ENCODE measurements at places on chromosomes 5 and 9.
A peak's percentile ranks its signal among the peaks of the same experiment; 100 is the strongest.

DNA sequence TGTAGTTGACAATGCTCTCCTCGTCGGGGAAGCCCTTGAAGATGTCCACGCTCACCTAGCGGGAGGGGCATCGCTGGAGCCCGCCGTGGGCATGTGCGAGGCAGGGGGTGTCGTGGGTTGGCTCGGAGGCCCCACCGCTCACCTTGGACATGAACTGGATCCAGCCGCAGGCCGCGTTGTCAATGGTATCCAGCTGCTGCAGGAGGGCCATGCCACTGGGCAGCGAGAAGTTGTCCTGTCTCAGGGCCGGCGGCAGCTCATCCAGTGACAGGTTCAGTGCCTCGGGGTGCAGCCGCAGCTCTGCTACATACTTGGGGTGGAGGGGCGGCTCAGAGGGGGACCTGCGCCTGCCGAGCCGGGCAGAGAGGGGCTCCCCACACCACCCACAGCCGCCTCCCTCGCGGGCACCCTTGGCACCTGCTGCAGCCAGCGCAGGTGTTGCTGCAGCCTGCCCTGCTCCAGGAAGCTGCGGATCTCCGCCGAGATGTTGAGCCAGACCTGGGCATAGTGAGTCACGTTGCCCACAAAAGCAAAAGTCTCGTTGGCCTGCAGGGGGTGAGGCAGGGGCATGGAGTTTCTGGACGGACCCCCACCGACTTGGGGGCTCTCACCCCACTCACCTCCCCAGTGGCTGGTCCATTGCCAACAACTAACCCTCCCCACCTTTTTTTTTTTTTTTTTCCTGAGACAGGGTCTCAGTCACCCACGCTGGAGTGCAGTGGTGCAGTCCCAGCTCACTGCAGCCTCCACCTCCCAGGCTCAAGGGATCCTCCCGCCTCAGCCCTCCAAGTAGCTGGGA is 9.1 kb downstream of the ABCA2 start:
- DNase-seq: no peak

GRCh38 chr9:77212801-77213200 is 35.5 kb downstream of the VPS13A start:
- no peak for DNase-seq

DNA sequence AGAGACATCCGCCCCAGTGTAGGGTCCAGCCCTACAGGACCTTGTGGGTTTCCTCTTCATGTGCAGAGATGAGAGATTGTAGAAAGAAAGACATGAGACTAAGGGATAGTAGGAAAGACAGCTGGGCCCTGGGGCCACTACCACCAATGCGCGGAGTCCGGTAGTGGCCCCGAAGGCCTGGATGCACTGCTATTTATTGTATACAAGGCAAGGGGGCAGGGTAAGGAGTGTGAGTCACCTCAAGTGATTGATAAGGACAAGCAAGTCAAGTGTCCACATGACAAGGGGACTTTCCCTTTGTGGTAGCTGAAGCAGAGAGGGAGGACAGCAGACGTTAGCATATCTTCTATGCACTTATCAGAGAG is 6.2 kb upstream of the TMEM141 start:
- no peak for DNase-seq

DNA sequence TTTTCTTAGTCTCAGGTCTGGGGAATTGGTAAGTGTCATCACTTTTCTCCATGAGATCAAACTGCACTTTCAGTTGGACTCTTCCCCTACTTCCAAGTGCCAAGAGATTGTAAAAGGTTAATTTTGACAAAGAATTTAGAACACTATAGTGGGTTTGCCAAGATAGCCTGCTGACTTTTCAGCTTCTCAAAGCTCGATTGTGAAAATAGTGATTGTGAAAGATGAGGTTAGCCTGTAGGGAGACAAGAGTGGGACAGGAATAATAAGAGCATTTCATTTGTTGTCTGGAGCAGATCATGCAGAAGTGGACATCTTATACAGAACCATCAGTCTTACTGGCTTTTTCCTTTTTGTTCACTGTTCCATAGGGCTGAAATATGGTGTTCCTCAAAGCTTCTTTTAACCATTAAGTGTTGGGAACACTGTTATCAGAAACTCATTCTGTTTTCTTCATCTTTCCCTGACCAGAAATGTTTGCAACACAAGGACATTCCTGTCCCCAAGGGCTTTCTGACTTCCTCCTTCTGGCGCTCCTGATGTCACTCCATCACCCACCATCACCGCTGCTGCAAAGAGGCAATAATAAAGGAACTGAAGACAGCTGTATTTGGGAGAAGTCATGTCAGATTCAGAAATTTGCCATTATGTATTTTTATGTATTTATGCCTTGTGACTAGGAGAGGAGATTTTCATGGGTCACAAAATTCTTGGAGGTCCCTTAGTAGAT is 11.6 kb upstream of the SPTAN1 start:
- no peak for DNase-seq

- DNase-seq: no peak
Observed at GRCh38 chr5:80230269-80230992, 25.4 kb downstream of the SERINC5 start.

DNA sequence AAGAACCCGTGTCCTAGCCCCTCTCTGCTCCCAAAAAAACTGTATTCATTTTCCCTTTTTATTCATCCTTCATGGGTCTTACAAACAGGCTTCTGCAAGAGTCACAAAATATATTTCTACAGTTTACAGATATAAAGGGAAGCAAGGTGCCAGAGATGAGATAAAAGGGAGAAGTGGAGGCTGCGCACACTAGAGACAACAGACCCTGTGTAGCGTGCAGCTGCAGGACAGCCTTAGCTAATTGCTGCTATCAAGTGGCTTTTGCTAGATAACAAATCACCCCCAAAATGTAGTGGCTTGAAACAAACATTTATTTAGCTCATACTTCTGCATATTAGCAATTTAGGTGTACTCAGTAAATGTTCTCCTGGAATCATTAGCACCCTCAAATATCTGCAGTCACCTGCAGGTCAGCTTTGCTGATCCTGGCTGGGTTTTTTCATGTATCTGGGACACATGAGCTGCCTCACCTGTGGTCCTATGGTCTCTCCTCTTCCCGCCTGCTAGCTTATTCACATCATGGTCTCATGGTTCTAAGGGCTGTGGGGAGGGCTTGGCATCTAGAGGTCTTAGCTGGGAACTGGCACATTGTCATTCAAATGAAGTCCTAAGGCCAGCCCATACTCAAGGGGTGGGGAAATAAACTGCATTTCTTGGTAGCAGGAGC is 29.4 kb downstream of the ARHGEF37 start:
- DNase-seq: no peak

DNA sequence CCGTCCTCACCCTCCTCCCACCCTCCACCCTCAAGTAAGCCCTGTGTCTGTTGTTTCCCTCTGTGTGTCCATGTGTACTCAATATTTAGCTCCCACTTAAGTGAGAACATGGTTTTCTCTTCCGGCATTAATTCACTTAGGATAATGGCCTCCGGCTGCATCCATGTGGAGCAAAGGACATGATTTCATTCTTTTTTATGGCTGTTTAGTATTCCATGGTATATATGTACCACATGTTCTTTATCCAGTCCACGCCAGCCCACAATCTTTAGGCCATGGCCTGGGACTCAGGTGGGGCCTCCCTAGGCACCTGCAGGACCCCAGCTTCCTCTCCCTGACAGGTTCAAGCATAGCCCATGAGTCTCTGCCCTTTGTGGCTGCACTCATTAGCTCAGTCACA is 22.9 kb downstream of the UNC5A start:
- no peak for DNase-seq

- no peak for DNase-seq
Observed at GRCh38 chr5:130616161-130616560, 548.9 kb downstream of the HINT1 start.

- DNase-seq: no peak
Observed at GRCh38 chr5:156328161-156328560, 1.2 kb downstream of the SGCD start.

- DNase-seq: no peak
Observed at GRCh38 chr9:75085640-75086039, 2.3 kb downstream of the NMRK1 start.

- DNase-seq: peak; percentile 33
Observed at GRCh38 chr5:136037001-136037705, 8.4 kb downstream of the TGFBI start.

- DNase-seq: no peak
Observed at GRCh38 chr5:146165460-146165859, 17.0 kb downstream of the LARS1 start.

- DNase-seq: no peak
Observed at GRCh38 chr5:130601-131131, 38.7 kb downstream of the PLEKHG4B start.

- DNase-seq: no peak
Observed at GRCh38 chr9:115989831-115990230, 163.8 kb upstream of the PAPPA start.

DNA sequence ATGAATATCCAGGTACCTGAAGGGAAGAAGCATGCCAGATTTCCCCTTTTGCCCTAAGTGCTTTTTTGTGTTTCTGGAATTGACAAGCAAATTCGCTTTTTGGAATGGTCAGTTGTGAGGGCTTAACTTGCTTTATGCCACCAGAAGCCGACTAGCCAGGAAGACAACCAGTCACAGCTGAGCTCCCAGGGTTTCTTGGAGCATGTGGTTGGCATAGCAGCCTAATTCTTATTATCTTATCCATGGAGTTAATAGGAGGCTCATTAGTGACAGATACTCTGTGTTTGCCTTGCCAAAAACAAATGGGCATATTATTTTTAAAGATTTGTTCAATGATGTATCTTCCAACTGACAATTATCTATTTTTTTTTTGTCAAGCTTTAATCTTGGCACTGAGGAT is 500.7 kb downstream of the PTPRD start:
- DNase-seq: no peak

GRCh38 chr5:56910210-56910965 is 992 bp downstream of the SETD9 start:
- no peak for DNase-seq

DNA sequence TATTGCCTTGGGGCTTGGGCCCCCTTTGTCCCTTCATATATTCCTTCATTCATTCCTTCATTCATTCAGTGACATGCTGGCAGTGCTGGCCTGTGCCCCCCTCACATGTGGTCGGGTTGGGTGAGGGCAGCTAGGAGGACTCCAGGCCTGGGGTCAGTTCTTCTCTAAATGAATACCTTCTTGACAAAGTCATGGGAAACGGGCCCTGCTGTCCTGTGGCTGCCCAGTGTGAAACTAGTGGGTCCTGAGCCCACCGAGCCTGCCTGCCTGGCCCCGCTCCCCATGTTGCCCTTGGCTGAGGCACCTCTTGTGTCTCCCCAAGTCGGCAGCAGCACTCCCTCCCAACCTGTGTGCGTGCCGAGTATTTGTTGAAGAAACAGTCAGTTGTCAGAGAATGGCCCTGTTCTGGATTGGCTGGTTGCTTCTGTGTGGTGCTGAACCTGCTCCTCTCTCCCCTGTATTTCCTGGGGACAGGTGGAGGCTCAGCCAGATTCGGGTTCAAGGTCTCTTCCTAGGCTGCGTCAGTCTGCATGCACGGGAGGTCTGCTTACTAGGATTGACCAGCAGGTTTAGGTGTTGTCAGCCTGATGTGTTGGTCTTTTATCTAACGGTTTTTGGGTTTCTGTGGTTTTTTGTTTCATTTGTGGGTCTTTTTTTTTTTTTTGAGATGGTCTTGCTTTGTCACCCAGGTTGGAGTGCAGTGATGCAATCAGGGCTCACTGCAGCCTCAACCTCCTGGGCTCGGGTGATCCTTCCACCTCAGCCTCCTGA is 3.0 kb upstream of the CEL start:
- no peak for DNase-seq

DNA sequence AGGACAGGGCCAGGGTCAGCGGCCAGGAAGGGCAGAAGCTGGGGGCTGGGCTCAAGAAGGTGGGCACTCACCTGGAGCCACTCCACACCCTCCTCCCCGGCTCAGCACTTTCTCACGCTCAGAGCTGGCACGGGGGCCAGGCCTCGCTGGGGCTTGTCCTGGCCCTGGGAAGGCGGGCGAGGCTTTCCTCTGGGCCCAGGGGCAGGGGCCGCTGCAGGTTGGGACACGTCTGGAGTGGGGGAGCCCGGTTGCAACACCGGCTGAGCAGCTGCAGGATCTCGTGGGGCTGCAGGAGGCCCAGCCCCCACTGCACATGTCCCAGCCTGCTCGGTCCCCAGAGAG is 38.9 kb upstream of the EGFL7 start:
- no peak for DNase-seq

GRCh38 chr5:128579639-128580038 is 41.6 kb upstream of the FBN2 start:
- no peak for DNase-seq

GRCh38 chr9:113219186-113219936 is 1.7 kb downstream of the FKBP15 start:
- DNase-seq: no peak

- no peak for DNase-seq
Observed at GRCh38 chr9:75105019-75105540, 16.8 kb downstream of the OSTF1 start.

DNA sequence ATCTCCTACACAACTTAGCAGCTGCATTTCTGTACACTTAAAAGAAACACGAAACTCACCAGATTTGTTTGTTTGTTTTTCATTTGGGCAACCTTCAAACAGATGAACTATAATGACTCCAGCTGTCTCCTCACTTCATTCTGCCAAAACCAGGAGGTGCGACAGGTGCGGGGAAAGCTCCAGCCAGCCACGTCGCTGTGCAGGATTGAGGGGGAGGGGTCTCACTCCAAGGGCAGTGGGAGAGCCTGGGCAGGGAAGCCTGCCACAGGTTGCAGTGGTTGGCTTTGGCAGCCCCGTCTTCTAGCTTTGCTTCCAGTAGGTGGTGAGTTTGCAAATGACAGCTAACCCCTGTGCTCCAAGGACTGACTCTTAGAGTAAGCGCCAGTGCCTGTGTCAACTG is 215.8 kb downstream of the CEMIP2 start:
- no peak for DNase-seq

GRCh38 chr9:13110766-13111417 is 168.6 kb downstream of the MPDZ start:
- no peak for DNase-seq

- DNase-seq: no peak
Observed at GRCh38 chr5:144028058-144028457, 142.4 kb downstream of the YIPF5 start.

DNA sequence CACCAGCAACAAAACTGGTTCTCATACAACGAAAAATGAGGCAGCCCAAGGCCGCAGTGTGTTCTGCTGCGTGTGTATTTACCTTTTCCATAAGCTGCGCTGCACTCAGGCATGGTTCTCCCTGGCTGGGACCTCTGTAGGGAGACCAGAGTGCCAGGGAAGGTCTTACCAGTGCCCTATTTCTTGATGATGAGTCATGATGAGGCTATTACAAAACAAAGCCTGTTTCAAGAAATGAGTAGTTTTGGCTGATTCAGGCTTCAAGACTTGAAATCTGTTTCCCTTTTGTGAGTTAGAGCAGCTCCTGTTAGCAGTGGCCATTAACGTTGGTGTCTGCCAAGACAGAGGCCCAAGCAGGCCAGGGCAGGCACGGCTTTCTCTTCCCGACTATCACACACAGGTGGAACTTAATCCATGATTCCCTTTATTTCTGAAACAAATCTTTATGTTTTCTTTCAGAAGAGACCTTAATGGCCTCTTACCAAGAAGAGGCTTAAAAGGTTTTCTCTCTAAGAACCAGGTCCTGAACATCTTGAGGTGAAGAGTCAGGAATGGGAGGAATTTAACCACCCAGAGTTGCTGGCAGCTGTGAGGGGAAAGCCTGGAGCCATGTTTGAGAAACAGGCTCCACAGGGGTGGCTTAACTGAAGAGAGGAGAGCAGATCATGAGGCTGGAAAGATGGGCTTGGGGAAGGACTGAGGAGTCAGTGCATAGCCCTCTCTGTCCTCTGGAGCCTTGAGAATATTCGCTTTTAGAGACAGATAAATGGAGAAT is 41.4 kb upstream of the TIFAB start:
- no peak for DNase-seq

GRCh38 chr9:109176386-109176785 is 9.3 kb upstream of the FRRS1L start:
- no peak for DNase-seq

All from T-helper 22 cell (primary cell).